GM04504 (cell line): ENCODE measurements at places on chromosomes 5 and 9.

GRCh38 chr5:179326122-179326927 is 18.9 kb downstream of the ADAMTS2 start:
- peak; percentile 82 for DNase-seq

DNA sequence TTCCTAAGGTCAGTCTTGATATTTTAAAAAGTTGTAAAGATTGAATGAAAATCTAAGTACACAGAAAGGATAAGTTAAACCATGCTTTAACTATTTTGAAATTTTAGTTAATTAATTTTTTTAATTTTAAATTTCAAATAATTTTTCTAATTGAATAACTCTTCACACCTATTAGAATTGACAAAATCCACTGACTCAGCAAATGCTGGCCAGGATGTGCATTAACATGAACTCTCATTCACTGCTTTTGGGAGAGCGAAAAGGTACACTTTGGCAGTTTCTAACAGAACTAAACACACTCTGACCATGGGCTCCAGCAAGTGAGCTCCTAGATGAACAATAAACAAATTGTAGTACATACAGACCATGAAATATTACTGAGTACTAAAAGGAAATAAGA is 209.5 kb downstream of the PTPRD start:
- DNase-seq = no peak

- DNase-seq = no peak
Observed at GRCh38 chr5:126284977-126285696, 138.1 kb upstream of the GRAMD2B start.

- DNase-seq = no peak
Observed at GRCh38 chr5:86613455-86613854, 4.3 kb upstream of the COX7C start.

DNA sequence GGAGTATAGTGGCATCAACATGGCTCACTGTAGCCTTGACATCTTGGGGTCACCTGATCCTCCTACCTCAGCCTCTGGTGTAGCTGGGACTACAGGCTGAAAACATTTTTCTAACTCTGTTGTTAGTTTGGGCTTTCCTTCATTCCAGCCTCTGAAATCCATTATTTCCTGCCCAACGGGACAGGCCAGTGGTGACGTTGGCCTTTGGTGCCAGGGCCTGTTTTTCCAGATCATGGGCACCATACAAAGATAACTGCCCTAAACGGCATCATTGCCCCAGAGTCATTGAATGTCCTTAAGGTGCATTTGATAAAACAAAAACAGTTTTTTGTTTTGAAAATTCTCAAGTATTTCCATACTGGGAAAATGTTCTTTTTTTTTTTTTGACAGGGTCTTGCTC is 32.1 kb downstream of the PIK3R1 start:
- no peak for DNase-seq

GRCh38 chr9:82308836-82309235 is 320.3 kb downstream of the SPATA31D1 start:
- no peak for DNase-seq

GRCh38 chr5:125004009-125004408 is 257.6 kb upstream of the ZNF608 start:
- DNase-seq = no peak

DNA sequence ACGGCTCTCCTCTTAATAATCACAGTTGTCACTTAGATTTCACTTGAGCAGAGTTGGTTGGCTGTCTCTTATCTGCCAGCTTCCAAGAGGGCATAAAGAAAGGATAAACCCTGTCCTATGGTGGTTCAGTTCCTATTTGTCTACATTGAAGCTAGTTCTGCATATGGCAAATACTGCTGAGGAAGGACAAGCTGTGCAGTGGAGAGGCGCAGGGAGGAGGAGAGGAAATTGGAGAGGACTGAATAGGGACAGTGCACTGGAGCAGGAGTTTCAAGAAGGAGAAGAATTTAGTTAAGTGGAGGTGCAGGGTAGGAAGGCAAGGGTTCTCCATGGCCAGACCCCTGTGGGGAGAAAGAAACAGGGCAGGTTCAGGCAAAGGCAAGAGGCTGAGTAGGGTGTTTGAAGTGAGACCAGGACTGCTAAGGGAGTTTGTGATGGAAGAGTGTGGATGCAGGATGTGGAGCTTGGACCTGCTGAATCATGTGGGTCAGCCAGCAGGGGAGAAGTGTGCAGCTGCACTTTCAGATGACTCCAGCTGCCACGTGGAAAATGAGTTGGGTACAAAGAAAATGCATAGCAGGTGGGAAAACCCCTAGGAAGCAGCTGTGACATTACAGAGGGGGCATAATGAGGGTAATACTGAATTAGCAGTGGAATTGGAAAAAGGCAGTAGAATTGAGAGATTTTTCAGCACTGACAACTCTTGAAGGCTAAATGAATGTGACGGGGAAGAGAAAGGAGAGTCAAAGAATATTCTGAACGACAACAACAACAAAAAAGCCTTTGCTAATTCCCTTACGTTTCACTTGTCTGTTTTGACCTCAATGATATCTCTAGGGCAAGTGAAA is 66.8 kb downstream of the MAMDC2 start:
- DNase-seq = no peak

- no peak for DNase-seq
Observed at GRCh38 chr9:126925876-126926275, 11.3 kb downstream of the RALGPS1 start.

GRCh38 chr5:171419688-171420430 is 412 bp downstream of the FGF18 start:
- no peak for DNase-seq

GRCh38 chr9:127489471-127490115 is 38.3 kb downstream of the LRSAM1 start:
- DNase-seq = no peak

DNA sequence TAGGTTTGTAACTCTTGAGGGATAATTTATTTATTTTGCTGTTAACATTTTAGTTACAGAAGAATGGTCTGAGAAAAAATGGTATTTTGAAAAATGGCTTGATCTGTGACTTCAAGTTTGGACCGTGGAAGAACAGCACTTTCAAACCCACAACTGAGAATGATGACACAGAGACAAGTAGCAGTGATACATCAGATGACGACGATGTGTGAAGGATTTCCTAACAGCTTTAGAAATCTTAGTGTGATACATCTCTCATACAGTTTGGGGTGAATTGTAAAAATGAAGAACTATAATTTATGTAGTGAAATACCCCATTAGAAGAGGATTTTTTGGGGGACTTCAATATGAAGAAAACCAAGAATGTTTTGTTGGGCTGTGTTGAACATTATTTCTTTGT is 88.7 kb downstream of the GPBP1 start:
- DNase-seq = no peak

DNA sequence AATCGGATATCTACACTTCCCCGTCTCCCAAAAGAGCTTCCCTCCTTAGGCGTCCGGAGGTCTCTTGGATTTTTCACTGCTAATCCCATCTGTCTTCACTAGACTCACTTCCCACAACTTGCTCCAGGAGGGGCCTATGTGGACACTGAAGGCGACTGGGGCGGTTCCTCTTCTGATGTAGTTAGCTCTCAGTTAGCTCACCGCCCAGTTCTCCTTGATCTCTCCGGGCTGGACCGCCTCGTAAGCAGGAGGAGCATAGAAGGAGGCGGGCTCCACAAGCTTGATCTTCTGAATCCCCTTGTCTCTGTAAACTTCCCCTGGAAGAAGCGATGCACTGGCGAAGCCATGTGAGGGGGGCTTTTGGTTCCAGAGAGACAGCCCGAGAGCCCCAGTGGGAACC is 112.0 kb upstream of the SELENOP start:
- no peak for DNase-seq

GRCh38 chr5:167415779-167416746 is 875.4 kb upstream of the WWC1 start:
- no peak for DNase-seq

DNA sequence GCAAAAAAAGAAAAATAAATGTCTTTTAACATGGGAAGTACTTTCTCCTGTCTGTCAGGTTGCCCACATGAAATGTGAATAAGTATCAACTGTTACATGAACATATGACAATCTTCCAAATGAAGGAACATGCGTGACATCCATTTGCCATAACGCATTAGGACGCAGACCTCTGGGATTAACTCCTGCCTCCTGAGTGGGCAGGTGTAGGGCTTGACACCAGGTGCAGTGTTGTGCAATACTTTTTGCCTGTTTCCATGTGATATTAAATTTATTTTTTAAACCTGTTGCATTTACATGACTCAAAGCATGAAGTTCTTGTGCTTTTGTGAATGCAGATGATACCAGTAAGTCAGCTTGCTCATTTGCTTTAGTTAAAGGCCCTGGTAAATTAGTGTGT is 8.7 kb upstream of the TMEM141 start:
- DNase-seq = no peak
